A549 treated with Hydrocortisone at 1 μM for 4 hours (cell line): ENCODE measurements at places on chromosomes 6 and 20. TPM values are rescaled to one million over a fixed set of nuclear protein-coding genes. Genes with fewer than 3 reads are reported as not detected.

Gene LIN28B
- 0.87 to 1.7 TPM (median 1.4 TPM) in 5 replicates for total RNA-seq

Gene RPS18
- 2,510 to 2,725 TPM (median 2,552 TPM) in 5 replicates for total RNA-seq

Gene GRIK2
- 0.29 to 0.47 TPM (median 0.36 TPM) in 5 replicates for total RNA-seq

Gene TENT5A
- 0.85 to 1.3 TPM (median 1.0 TPM) in 5 replicates for total RNA-seq

Gene LAMP5
- 0.13 TPM in 1 of 5 replicates, not detected in the others for total RNA-seq
